AG08396 (cell line): ENCODE measurements at places on chromosomes 12 and 14.

- DNase-seq = peak; percentile 73
These were observed 9.2 kb downstream of the EXOC3L4 start for GRCh38 chr14:103103461-103104388.

- no peak for DNase-seq
These were observed 6.2 kb upstream of the CNOT2 start for GRCh38 chr12:70236990-70237389.

- DNase-seq = peak; percentile 39
These were observed 2.8 kb upstream of the CDKL1 start for GRCh38 chr14:50399251-50400032.

GRCh38 chr14:105042813-105043212 is 21.9 kb upstream of the CDCA4 start:
- DNase-seq = no peak

- DNase-seq = no peak
These were observed 5.8 kb upstream of the EGLN3 start for GRCh38 chr14:33956640-33957039.

GRCh38 chr14:57960946-57961785 is 95.3 kb upstream of the SLC35F4 start:
- DNase-seq = no peak

GRCh38 chr12:90062799-90063198 is 354.2 kb upstream of the ATP2B1 start:
- DNase-seq = no peak

- no peak for DNase-seq
These were observed 30.8 kb downstream of the KTN1 start for GRCh38 chr14:55610713-55611370.

- DNase-seq = no peak
These were observed 14.2 kb downstream of the PLEKHH1 start for GRCh38 chr14:67547224-67547780.
